Trophoblast cell (in vitro differentiated cells and primary cell): ENCODE measurements at places on chromosomes 5 and 9.

DNA sequence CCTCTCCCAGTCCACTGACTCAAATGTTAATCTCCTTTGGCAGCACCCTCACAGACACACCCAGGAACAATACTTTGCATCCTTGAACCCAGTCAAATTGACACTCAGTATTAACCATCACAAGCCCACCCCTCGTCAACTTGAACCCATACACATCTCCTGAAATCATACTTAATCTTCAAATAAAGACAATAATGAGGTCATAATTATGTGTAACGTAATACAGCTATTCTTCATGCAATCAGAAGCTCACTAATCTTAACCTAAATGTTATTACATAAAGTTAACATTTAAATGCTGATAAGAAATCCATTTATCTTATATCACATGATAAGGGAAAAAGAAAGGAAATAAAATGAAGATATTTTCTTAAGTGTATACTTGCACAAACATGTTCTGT is 65.2 kb downstream of the PPIC start:
- DNase-seq, result no peak

- peak; percentile 38 for DNase-seq
Measured at GRCh38 chr9:6930827-6931226, 173.1 kb downstream of the KDM4C start.

DNA sequence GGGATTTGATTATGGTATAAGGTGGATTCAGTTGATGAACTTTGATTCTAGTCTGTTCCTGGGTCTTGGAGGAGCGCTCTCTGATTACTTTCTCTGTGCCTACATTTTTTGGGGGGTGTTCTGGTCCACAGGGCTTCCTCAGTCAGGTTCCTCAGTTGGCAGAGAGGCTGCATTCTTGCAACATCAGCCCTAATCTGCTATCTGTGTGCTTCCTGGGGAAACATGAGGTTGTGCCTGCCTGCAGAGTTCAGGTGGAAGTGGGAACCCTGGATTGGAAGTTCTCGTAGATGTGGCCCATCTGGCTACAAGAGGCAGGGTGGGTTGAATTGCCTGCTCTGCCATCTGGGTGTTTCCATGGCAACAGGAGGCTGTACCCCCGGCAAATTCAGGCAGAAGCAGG is 24.5 kb downstream of the POLK start:
- DNase-seq, result no peak

DNA sequence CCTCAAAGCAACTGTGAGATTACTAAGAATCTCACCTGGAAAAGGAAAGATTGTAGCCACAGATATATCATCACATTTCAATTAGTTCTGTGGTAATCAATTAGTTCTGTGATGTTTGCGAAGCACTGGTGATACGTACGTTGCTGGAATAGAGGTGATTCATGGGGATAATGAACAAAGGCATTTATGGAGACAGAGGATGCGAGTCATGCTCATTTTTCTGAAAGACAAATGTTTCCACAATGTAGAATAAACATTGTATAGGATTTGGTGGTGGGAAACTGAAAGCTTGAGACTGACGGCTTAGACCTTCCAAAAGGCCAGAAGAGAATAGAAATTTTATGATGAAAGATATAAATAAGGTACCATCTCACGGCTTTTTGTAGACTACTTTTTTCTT is 507.3 kb upstream of the TYRP1 start:
- DNase-seq, result no peak

- no peak for DNase-seq
Measured at GRCh38 chr9:73780916-73781315, 629.3 kb downstream of the ANXA1 start.

GRCh38 chr5:127963931-127964330 is 119.6 kb upstream of the SLC12A2 start:
- DNase-seq, result no peak

DNA sequence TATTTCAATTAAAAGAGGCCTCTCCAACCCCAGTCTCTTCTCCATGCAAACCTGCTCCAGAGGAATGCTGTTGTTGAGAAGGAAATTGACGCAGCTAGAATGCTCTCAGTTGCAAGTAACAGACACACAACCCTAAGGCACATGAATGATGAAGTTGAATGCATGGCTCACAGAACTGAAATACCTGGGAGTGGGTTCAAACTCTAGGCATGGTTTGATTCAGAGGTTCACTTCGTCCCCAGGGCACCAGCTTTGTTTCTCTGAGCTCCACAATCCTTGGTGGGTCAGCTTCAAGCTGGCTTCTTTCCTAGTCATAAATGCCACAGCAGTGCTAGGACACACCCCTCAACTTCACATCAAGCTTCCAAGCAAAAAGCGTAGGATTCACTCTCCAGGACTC is 4.6 kb downstream of the ACTL7B start:
- DNase-seq, result no peak

DNA sequence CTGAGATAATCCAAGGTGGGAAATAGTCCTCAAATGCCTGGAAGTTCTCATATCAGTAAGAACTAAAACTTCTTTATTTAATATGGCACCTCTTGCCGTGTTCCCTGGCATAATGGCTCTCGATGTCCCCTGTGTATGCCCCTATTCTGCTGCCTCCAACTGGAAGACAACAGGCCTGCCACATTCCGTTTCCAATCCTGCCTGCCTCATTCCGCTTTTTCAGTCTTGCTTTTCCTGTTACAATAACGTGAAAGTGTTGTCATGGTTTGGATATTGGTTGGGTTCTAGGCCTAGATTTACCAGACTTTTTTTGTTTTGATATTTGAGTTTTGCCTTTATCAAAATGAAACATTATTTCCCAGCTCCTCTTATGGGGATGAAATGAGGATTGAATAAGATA is 98.2 kb downstream of the FOCAD start:
- no peak for DNase-seq

DNA sequence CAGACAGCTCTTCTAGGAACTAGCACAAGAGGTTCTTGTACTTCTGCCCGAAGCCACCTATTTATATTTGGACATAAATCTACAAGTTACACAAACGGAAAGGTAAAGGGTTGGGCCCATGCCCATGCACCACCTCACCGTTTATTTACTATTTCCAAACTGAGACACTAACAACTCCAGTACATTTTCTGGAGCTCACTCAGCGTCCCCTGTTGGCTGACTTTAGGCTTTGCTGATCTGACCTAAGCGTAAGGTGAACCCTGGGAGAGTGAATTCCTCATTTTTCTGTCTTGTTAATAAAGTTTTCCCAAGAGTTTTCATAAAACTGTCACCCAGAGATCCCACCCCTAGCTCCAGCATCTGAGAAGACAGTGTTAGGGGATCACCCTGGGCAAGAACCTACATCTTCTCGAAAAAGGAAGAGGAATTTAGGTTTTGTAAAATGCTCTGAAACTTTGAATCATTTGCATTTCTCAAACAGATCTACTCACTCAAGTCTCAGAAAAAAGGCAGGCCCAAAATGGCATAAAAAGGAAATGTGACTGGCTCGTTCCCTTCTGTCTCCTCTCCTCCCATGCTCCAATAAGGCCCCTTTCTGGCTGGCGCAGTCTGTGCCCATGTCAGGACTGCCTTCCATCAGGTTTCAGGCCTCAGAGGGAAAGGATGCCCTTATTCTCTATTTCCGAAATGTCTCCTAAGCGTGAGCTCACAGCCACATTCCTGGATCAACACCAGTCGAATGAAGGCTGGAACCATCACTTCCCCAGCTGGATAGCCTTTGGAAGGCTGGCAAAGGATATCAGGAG is 201.3 kb downstream of the FANCC start:
- DNase-seq, result peak; percentile 31

DNA sequence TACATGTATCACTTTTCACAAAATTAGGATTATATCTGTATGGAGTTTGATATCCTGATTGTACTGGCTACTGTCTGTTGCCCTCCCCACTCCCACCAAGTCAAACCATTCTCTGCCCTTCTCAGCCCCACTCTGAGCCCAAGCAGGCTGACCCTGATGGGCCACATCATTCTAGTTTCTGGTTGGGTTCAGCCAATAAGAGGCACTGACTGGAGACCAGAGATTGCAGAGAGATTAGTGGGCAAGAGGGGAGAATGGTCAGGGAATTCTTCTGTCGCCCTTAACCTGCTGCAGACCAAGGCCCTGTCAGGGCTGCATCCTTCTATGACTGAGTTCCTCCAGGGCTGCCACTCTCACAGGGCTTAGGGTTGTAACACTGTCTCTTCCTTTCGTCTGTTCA is 2.7 kb downstream of the HSPB3 start:
- DNase-seq, result no peak

- DNase-seq, result no peak
Measured at GRCh38 chr9:38114905-38115304, 45.9 kb upstream of the SHB start.

GRCh38 chr9:97484134-97484533 is 17.3 kb upstream of the TMOD1 start:
- DNase-seq, result no peak

GRCh38 chr9:125407974-125408900 is 146.6 kb downstream of the GAPVD1 start:
- DNase-seq, result peak; percentile 79

DNA sequence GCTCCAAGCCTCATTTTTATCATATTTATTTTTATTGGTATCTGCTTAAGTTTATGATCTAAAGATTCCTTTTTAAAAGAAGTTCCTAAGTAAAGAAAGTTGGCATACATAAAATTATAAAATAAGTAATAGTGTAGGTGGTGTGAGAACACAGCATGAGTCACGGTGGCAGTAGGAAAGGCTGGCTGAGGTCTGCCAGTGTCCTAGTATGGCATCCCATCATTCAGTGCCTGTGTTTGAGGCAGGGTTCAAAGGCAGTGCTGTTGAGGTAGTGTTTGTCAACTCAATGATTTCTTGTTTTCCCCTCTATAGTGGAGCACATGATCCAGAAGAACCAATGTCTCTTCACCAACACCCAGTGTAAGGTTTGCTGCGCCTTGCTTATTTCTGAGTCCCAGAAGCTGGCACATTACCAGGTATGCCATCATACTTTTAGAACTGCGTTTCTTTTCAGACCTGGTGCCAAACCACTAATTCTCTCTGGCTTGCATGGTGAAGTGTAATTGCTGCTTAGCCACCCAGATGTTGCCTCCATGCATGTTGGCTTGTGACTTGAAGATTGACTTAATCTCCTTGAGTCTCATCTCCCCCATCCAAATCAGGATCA is 18.4 kb downstream of the ZNF346 start:
- no peak for DNase-seq

- DNase-seq, result no peak
Measured at GRCh38 chr5:129496864-129497595, 36.9 kb downstream of the ADAMTS19 start.

GRCh38 chr5:150064681-150065220 is 21.6 kb downstream of the CSF1R start:
- DNase-seq, result no peak

GRCh38 chr9:133828338-133828997 is 90.3 kb upstream of the SARDH start:
- DNase-seq, result no peak

DNA sequence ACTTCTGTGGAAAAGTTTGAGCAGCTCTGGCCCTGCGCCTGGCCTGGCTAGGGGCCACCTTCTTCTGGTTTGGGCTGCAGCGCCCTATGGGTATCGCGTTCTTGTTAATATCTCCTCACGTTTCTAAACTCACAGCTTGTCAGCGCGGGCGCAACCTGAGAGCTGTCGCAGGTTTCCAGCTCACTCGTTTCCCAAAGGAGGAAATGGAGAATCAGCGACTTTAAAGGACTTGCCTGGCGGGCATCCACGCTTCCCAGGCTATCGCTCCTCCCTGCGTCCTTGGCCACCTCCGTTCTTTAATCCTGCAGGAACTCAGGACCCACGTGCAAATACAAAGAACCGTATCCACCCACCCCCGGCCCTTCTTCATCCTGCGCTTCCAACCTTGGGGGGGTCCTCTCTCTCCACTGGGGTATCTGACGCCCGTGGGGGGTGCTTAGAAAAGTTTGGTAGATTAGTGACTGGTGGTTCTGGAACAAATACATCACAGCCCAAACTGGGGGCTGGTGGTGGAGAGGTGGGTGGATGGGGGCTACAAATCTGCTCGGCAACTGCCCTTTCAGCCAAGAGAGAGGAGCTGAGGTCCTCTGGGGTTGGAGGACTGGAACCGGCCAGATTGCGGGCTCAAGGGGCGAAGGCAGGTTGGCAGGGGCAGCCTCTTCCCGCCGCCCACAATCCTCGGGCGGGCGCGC is 578 bp upstream of the PSAT1 start:
- peak; percentile 75 for DNase-seq

- DNase-seq, result no peak
Measured at GRCh38 chr9:107154291-107154690, 128.8 kb upstream of the RAD23B start.

DNA sequence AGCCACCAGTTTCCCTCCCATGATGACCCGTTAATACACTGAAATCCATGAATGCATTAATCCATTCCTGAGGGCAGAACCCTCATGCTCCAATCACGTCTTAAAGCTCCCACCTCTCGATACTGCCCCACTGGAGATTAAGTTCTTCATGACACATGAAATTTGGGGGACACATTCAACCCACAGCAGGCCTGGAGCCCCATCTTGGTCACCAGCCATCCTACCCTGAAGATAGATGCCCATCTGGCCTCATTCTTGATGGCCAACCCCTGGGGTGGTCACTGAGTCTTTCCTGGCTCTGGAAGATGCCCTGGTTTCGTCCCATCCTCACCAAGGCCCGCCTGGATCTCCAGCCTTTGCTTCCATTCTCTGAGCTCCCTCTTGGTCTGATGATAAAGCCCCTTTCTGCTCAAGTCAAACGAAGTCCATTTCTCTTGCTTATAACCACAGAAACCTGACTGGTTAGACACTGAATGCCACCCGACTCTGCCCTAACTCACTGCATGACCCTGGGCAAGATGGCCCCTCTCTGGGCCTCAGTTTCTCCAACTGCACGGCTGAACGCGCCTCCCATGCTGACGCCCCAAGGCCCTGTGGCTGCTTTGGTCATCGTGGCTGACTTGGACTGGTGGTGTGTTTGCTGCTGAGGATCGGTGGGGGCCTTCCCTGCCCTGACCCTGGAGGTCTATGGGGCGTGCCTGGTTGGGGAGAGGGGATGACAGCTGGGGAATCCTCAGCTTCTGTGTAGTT is 138.4 kb upstream of the IER5L start:
- no peak for DNase-seq

- DNase-seq, result peak; percentile 84
Measured at GRCh38 chr5:169801324-169801777, 164.3 kb downstream of the DOCK2 start.

DNA sequence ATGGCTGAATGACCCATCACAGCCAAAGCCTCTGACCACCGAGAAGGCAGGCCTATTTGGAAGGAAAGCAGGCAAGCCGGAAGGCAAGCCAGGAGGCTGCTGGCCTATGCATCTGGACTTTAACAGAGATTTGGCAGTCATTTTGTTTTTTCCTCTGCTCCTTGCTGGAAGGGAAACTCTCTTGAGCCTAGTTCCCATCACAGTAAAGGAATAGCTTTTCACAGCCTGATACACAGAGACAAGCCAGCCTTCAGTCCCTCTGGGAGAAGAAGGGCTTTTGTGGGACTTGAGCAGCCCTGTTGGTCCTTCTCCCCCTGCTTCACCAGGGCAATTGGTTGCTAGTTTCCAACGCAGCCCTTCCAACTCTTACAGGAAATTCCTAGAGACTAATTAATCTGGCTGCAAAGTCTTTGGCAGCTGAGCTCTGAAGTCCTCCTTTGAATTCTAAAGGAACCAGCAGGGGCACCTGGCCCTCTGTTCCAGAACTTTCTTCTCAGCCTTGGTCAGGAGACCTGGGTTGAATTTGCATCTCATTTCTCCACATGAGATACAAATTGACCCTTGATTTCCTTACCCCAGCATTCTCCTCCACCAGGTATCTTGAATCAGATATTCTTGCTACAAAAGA is 157.3 kb upstream of the EPB41L4A start:
- no peak for DNase-seq

- no peak for DNase-seq
Measured at GRCh38 chr5:89473196-89473595, 590.2 kb upstream of the MEF2C start.

GRCh38 chr9:121278477-121279261 is 10.7 kb downstream of the GSN start:
- DNase-seq, result peak; percentile 93
